Keratinocyte (primary cell): ENCODE measurements at places on chromosomes 3 and 15. TPM values are rescaled to one million over a fixed set of nuclear protein-coding genes. Genes with fewer than 3 reads are reported as not detected.
A peak's percentile ranks its signal among the peaks of the same experiment; 100 is the strongest.

DNA sequence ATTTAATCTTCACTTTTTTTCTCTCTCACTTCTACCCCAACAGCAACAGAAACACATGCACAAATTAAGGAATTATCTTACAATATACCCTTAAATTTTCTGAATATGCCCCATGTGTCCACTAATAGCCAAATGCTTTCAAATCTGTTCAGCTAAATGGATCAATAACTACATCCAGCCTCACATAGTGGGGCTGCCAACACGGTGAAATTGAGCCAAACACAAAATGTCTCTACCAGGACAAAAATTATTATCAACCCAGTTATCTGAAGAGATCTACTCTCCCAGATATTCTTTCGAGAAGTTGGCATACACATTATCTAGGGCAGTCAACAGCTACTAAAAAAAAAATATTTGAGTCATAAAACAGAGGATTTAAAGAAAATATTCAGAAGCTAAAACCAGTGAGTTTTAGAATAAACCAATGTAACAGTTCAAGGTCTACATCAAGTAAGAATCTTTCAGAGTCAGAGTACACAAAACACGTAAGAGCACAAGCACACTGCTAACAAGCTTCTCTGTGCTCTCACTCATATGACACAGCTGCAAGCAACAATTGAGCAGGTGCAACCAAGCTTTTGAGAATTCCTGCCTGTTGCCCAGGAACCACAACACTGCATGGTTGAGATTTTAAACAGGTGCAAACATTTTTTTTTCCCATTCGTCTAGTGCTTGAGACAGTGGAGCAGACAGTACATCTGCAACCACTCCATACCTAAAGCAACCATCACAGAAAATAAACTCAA is 247.7 kb downstream of the ZBTB20 start:
- DNase-seq: no peak

GRCh38 chr15:98920091-98920880 is 87.3 kb downstream of the PGPEP1L start:
- DNase-seq: no peak

- no peak for DNase-seq
These were observed 22.5 kb downstream of the ALS2CL start for GRCh38 chr3:46670891-46671427.

DNA sequence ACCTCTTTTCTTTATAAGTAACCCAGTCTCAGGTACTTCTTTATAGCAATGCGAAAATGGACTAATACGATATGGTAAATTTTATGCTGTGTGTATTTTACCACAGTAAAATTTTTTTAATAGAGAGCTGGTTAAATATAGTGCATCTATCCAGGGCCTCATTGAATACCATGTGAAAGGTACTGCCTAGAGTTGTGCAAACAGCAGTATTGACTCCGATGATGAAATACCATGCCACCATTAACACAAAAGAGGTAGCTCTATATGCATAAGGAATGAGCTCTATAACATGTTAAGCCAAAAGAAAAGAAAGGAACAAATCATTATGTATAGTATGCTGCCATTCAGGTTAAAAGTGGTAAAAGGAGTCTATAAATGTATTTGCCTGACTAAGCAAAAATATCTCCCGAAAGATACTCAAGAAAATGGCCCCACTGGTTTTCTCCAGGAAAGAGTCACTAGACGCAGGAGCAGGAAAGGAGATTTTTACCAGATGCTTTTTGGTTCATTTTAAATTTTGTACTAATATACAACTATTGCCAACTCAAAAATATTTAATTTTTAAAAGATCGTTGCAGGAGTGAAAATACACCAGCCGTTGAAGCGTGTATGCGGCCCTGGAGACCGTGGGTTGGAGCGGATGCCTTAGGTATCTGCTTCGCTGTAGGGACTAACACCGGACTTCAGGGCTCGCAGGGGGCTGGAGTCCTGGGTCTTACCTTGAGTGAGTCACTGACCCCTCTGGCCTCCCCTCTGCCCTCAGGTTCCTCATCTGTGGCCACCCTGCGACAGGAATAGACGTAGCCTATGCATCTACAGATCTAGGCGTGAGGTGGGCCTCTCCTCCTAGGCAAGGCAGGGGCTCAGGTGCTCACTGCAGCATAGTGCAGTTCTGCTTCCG is 120.1 kb downstream of the CHSY1 start:
- DNase-seq: no peak

DNA sequence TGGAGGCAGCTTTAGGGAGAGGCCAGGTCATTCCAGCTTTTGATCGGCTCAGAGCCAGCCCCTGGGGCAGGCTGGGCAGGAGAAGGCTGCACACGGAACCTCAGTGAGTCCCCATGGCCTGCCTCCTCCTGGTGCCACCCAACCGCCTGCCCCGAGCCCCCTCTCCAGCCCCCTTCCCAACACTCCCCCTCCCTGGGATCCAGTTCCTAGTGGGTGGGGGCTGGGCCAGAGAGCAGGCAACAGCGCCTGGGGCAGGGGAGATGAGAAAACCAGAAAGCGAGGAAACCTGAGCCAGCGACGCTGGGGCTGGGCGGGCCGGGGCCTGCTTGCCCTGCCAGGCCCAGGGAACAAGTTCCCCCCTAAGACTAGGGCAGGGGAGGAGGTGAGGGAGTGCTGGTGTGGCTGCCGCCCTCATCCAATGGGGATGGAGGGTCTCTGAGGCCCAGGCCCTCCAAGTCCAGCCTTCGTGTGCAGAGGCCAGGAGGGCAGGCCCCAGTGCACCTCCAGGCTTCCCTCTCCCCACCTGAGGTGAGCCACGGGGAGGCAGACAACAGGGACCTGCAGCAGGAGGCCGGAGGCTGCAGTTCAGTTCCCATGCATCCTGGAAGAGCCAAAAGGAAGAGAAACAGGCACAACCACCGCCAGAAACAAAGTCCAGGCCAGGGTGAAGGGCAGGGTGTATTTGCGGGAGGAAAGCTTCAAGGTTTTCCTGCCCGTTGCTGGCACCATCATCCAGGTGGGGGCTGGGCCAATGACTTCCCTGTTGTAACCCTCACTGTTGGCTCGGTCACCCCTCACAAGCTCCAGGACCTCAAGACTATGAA is 4.0 kb upstream of the SEMA3F start:
- DNase-seq: no peak

GRCh38 chr3:125140011-125140817 is 72.3 kb downstream of the SLC12A8 start:
- DNase-seq: peak; percentile 23

GRCh38 chr15:60006203-60006862 is 2.2 kb downstream of the FOXB1 start:
- no peak for DNase-seq

GRCh38 chr3:177574222-177574856 is 377.1 kb upstream of the TBL1XR1 start:
- DNase-seq: no peak

GRCh38 chr3:125123451-125124305 is 67.9 kb upstream of the HEG1 start:
- DNase-seq: no peak

DNA sequence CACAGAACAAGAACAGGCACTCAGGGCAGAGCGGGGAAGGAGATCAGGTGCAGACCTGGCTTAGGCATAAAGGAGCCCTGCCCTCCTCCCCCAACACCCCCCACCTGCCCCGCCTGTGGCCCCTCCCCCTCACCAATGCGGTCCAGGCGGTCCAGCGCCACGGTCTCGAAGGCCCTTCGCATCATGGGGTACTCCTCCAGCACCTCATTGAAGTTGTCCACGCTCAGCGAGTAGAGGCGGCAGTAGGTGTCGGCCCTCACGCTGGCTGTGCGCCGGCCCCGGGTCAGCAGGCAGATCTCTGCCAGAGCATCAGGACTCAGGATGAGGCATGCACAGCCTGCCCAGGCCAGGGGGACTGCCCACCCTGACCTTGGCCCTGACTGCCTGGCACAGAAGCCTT is 44.8 kb downstream of the HCN4 start:
- DNase-seq: no peak

GRCh38 chr3:72756900-72757299 is 91.3 kb downstream of the SHQ1 start:
- no peak for DNase-seq

DNA sequence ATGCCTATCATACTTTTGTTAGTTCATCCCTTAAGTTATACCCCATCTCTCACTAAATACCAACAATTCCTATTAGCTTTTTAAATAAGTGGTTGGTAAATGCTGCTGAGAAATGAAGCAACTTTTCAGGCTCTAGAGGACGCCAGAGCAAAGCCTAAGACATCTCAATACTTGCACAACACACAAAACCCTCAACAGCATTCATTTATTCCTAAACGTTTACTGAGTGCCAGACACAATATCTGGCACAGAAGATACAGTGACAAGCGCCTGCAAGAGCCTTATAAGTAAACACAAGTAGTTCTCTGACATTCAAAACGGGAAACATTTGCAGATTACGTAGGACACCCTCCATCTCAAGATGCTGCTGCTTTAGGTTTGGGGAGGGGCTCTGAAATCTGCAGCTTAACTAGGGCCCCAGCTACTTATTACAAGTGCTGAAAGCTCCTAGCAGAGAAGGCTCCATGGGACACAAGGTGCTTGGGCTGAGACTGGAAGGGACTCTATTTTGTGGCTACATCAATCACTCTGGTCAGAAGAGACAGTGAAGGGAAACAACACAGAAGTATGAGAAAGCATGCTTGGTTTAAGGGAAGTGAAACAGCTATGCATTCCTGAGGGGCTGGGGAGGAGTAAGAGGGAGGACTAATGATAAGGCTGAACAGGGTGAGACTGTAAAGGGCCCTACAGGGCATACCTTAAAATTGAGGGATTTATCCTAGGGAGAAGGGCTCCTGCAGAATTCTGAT is 311.3 kb downstream of the PLCL2 start:
- no peak for DNase-seq

DNA sequence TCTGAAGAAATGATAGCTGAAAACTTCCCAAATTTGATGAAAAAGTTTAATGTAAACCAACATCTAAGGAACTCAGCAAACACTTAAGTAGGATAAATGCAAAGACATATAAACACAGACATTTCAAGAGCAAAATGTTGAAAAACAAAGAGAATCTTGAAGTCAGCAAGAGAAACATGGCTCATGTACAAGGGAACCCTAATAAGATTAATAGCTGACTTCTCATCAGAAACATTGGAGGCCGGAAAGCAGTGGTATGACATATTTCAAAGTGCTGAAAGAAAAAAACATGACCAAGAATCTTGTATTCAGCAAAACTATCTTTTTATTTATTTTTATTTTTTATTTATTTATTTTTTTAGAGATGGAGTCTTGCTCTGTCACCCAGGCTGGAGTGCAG is 10.6 kb upstream of the PRKCI start:
- no peak for DNase-seq

DNA sequence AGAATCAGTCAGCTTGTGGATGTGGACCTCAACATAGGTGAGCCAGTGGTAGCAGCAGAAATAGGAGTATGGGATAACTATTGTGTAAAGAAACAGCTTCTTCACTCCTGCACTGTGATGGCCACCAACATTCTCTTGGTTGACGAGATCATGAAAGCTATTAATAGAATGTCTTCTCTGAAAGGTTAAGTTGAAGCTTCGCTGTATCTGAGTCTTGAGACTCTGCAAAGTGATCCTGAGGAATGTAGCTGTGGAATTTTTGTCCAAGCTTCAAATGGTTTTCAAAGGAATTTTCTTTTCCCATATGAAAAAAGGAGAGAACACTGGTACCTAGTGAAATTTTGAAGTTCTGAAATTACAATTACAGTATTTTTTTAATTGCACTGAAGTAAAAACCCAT is 146.3 kb downstream of the GMNC start:
- no peak for DNase-seq

DNA sequence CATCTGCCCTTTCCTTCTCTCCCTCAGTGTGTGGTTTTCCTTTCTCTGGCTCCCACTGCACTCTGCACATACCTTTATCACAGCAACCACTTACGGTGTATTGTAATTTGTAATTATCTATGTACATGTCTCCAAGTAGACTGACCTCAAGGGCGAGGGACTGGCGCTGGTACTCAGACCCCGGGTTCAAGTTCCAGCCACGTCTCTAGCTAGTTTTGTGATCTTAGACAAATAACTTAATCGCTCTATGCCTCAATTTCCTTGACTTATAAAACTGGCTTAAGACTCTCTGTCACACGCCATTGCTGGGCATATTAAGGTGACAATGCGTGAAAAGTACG is 607 bp upstream of the SENP2 start:
- DNase-seq: no peak

DNA sequence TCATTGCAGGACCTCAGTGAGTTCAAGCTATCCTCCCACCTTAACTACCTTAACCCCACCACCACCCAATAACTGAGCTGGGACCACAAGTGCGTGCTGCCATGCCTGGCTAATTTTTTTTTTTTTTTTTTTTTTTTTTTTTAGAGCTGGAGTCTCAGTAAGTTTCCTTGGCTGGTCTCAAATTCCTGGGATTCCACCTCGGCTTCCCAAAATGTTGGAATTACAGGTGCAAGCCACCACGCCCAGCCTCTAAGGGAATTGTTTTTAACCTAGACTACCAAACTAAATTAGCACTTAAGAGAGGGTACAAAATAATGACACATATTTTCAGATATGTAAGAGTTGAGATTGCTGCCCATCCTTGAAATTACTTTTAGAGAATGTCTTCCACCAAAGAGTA is 4.3 kb upstream of the TNIK start:
- DNase-seq: no peak

DNA sequence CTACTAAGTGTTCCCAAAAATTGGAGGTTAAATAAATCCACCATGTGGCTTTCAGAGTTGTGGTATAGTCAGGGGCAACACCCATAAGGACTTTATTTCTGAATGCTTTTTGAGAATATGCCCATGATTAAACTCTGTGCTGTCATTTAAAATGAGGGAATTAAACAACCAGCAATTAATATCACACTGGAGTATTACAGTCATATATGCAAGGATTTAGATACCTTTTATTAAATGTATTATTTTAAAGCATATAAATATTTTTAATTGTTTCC is 227.6 kb downstream of the ZPLD1 start:
- DNase-seq: no peak

GRCh38 chr3:142077859-142078500 is 71.4 kb downstream of the TFDP2 start:
- no peak for DNase-seq

- DNase-seq: no peak
These were observed 37.3 kb downstream of the SLCO2A1 start for GRCh38 chr3:133992381-133992780.

GRCh38 chr15:96627031-96627568 is 296.6 kb downstream of the NR2F2 start:
- DNase-seq: no peak

DNA sequence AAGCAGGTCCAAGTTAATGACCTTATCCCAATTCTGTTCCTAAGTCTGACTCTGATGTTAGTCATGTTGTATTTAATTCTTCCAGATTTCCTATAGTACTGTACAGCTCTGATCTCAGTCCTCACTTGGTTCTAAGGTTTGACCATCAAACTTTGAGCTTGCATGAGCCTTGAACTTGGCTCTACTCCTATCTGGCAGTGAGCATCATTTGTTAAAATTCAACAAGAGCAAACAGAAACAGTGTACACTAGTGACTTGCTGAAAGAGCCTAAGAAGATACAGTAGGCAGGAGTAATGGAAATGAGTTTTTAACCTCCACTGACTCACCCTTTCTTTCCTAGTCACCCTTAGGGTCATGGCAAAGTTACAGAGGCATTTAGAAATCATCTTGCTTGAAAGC is 451.1 kb upstream of the TPRG1 start:
- no peak for DNase-seq

CYP1A2 gene
- 0.04 to 0.09 TPM in 2 of 3 replicates, not detected in the other for polyA plus RNA-seq

SI gene
- not detected in 3 replicates for polyA plus RNA-seq

HAPLN3 gene
- 1.4 to 2.2 TPM (median 1.4 TPM) in 3 replicates for polyA plus RNA-seq

TAGLN3 gene
- polyA plus RNA-seq: 6.4 to 8.9 TPM (median 8.5 TPM) in 3 replicates

RFX7 gene
- 9.8 to 16.3 TPM (median 13.6 TPM) in 3 replicates for polyA plus RNA-seq
